ENCODE measurements at places on chromosomes 4 and X.

DNA sequence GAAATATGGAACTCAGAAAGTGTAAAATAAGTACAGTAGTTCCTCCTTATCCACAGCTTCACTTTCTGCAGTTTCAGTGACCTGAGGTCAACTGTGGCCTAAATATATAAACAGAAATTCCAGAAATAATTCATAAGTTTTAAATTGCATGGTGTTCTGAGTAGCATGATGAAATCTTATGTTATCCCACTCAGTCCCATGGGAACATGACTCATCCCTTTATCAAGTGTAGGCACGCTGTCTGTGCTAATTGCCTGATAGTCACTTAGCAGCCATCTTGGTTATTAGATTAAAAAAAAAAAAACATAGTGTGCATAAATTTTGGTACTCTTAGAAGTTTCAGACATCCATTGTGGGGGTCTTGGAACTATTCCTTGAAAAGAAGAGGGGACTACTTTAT lies 983.4 kb upstream of the ADGRL3 start:
- DNase-seq: no peak

DNA sequence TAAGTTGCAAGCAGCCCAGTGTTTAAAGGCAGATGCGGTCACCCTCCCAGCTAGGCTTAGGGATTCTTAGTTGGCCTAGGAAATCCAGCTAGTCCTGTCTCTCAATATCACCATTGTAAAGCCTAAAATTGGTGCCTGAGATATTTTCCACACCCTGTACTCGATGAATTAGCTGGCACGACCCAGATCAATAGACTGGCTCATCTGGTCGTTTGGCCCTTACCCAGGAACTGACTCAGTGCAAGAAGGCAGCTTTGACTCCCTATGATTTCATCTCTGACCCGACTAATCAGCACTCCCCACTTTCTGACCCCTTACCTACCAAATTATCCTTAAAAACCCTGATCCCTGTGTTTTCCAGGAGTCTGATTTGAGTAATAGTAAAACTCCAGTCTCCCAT lies 384.9 kb upstream of the SLC7A11 start:
- no peak for DNase-seq

- no peak for DNase-seq
Measured at GRCh38 chrX:15043538-15043937, 170.3 kb downstream of the MOSPD2 start.

GRCh38 chr4:36323816-36324419 lies 42.5 kb downstream of the DTHD1 start:
- DNase-seq: no peak

- no peak for DNase-seq
Measured at GRCh38 chr4:151715881-151716280, 44.9 kb downstream of the GATB start.

DNA sequence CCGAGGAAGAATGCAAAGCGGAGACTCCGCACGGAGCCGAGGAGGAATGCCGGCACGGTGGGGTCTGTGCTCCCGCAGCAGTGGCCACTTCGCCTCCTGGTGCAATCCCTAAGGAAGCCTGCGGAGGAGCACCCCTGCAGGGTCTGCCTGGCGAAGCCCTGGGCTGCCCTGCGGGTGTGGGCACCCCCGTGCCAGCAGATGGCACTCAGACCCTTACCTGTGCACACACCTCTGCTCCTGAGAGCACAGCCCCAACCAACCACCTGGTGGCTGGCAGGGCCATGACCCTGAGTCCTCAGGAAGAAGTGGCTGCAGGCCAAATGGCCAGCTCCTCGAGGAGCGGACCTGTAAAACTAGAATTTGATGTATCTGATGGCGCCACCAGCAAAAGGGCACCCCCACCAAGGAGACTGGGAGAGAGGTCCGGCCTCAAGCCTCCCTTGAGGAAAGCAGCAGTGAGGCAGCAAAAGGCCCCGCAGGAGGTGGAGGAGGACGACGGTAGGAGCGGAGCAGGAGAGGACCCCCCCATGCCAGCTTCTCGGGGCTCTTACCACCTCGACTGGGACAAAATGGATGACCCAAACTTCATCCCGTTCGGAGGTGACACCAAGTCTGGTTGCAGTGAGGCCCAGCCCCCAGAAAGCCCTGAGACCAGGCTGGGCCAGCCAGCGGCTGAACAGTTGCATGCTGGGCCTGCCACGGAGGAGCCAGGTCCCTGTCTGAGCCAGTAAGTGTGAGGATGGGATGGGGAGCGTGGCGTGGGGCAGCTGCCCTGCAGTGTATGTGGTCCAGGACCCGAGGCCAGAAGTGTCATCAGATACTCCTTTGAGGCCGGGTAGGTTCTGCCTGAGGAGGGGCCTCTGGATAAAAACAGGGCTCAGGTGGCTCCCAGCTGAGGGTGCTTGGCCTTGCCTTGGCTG lies 7.0 kb downstream of the TACC3 start:
- no peak for DNase-seq

DNA sequence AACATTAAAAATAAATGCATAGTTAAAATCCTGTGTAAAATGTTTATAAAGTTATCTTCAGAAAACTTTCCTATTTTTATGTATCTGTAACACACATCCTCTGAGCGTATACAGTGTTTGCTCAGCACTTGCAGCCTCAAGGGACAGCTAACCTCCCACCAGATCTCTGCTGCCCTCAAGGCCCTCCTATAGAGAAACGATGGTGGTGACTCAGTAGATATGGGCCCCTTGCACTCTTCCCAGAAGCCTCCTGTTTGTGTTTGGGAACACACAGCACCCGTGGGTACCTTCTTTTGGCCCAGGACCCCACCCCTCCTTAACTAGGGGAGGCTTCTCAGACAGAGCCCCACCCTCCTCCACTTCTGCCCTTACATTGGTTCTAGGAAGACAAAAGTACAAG lies 26.7 kb downstream of the PJA1 start:
- DNase-seq: no peak

DNA sequence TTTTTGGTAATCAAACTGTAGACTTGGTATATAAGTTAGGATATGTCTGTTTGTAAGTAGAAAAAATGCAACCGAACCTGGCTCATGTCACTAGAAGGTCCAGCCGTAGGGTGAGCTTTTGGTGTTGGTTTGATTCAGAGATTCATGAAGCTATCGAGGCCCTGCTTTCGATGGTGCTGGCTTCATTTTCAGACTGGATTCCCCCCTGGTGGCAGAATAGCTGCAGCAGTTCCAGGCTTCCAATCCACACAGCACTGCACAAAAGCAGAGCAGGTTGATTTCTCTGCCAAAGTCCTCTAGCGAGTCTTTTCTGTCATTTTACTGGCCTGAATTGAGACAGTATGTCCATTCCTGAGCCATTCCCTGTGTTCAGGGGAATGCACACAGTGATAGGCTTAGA lies 33.1 kb downstream of the PDK3 start:
- no peak for DNase-seq

DNA sequence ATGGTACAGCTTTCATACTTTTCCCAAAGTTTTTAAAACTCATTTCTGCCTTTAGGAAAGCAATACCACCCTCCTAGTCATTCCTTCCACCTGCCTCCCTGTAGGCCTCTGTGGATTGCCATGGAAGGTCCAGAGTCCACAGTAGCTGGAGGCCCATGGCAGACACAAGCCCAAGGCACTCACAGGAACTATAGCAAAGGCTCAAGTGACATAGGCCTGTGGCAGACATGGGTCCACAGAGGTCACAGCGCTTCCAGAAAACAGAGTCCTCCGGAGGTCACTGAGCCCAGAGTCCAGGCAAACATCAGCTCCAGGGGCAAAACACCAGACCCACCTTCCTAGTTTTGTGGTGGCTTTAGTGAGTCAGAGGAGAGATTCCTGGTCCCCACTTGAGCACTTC lies 147.6 kb upstream of the ATP6AP2 start:
- DNase-seq: no peak

DNA sequence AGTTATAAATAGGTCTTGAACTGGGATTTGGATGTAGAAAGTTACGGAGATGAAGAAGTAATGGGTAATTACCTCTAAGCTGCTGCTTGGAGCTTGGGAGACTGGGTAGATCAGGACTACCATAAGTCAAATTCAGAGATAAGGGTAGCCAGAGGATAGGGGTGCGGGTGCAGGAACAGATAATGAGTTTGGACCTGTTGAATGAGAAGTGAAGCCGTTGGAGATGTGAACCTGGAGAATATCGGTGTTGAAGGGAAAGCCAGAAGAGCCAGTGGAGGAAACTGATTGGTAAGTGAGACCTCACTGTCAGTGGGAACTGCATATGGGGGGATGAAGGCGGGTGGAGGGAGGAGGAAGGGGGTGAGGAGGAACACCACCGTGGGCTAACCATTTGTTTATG lies 618 bp upstream of the FOXO4 start:
- DNase-seq: no peak

DNA sequence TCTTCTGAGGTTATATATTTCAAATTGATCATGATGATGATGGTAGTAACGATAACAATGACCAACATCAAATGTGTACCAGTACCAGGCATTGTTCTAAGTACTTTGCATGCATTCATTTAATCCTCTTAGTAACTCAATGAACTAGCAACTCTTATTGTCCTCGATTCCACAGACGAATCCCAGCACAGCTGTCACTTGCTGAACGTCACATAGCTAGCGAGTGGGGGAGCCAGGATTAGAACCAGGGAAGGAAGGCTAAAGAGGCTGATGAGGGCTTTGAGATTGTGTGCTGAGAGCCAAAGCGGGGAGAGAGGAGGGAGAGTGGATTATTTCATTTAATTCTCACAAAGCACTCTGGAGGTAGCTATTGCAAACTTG lies 103.6 kb downstream of the PHOX2B start:
- no peak for DNase-seq

DNA sequence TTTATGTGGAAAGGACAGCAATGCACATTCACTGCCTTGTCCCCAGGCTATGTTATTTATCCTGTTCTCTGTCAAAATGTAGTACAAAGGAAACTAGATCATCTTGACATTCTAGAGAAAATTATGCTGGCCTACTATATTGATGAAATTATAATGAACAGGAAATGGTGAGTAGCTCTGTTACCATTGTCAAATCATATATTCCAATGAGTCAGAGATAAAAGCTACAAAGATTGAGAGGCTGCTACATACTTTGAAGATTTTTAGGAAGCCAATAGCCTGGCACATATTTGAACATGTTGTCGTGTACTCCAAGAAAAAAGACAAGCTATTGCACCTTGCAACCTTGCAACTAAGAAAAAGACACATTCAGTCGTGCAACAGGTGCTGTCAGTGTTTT lies 52.7 kb upstream of the TET2 start:
- no peak for DNase-seq

DNA sequence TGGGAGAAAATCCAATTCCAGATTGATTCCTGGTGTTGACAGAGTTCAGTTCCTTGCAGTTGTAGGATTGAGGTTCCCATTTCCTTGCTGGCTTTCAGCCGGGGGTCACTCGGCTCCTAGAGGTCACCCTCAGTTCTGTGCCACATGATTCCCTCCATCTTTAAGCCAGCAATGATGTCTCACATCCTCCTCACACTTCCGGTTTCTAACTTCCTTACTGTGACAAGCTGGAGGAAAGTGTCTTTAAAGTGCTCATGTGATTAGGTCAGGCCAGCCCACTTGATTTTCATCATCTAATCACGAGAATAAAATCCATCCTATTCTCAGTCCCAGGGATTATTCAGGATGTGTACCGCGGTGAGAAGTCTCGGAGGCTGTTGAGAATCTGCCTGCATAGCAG lies 19.4 kb upstream of the SMIM31 start:
- no peak for DNase-seq

- DNase-seq: no peak
Measured at GRCh38 chr4:153571006-153571545, 104.9 kb downstream of the TMEM131L start.

GRCh38 chr4:33882246-33882990 lies 2361.9 kb downstream of the ARAP2 start:
- DNase-seq: no peak

DNA sequence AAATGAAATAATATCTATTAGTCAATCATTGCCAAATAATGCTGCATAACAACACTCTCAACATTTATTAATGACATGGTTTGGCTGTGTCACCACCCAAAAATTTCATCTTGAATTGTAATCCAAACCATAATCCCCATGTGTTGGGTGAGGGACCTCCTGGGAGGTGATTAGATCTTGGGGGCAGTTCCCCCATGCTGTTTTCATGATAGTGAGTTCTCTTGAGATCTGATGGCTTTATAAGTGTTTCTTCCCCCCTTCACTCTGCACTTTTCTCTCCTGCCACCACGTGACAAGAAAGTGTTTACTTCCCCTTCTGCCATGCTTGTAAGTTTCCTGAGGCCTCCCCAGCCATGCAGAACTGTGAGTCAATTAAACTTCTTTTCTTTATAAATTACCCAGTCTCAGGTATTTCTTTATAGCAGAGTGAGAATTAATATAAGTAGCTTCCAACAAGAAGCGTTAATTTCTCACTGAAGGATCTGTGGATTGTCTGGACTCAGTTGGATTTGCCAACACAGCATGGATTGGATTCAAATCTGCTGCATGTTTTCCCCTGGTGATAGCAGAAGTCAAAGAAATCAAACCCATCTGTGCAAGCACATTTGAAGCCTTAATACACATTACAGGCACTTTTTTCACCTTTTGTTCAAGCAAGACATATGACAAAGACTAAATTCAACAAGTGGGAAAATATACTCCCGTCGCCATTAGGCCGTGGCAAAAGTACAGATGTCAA lies 216.6 kb downstream of the PDGFC start:
- DNase-seq: no peak

GRCh38 chrX:119655125-119655524 lies 37.8 kb downstream of the SEPTIN6 start:
- DNase-seq: peak; percentile 67

DNA sequence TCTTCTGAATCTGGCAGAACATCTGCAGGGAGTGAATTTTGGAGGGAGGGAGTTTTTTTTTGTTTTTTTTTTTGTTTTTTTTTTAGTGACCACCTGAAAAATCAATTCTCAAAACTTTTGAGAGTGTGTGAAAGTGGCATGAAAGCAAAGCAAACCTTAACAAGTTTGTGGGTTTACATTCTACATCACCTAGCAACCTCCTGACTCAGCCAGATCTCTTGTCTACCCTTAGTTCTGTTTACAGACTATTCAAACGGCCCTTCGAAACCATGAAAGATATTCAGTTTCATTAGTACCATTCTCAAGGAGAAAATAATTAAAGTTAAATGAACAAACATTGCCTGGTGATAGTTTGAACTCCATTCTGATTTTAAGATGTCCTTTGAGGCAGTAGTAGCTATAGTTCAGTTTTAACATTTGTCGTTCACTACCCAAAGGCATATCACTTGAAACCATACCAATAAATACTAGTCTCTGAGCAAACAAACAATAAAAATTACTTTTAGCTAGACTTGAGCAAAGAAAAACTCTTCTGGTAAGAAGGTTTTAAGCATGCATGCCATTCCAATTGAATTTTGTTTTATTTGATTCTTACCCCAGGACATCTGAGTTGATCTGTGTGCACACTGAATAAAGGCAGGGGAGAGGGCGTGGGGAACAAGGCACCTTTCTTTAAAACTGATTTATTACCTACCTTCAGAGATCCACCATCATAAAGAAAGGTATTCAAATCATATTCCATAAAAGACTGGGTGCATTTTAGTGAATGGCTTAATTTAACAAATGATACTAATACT lies 137.7 kb downstream of the ARX start:
- no peak for DNase-seq

- DNase-seq: peak; percentile 14
Measured at GRCh38 chrX:132489578-132490419, 961 bp upstream of the MBNL3 start.

- no peak for DNase-seq
Measured at GRCh38 chr4:2790583-2791517, 2.0 kb upstream of the SH3BP2 start.

Measured in stimulated activated CD4-positive, alpha-beta T cell treated with anti-CD3 and anti-CD28 coated beads, TNF-alpha, amount 100 ng/mL, for 4 hours (primary cell).